Stimulated activated CD4-positive, alpha-beta T cell treated with anti-CD3 and anti-CD28 coated beads, Interleukin-4, amount 100 ng/mL, for 1 hour (primary cell): ENCODE measurements at places on chromosomes 1 and 21.

GRCh38 chr1:48823168-48823567 is 46.5 kb upstream of the BEND5 start:
- no peak for DNase-seq

DNA sequence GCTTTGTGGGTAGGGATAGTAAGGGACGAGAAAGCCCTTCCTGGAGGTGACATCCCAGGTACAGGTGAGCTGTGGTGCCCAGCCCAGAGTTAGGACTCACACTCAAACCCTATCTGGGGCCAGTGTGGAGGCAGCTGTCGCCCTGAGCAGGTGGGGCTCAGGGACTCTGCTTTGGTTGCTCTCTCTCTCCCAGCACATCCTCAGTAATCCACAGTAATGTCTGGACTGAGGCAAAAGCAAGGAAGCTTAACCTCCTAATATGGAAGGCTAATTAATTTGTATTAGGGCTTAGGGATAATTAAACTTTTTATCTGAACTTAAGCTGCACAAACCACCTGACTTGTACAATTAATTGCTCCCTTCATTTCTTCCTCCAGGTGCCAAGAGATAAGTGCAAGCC is 38.2 kb downstream of the DDX20 start:
- DNase-seq = no peak

DNA sequence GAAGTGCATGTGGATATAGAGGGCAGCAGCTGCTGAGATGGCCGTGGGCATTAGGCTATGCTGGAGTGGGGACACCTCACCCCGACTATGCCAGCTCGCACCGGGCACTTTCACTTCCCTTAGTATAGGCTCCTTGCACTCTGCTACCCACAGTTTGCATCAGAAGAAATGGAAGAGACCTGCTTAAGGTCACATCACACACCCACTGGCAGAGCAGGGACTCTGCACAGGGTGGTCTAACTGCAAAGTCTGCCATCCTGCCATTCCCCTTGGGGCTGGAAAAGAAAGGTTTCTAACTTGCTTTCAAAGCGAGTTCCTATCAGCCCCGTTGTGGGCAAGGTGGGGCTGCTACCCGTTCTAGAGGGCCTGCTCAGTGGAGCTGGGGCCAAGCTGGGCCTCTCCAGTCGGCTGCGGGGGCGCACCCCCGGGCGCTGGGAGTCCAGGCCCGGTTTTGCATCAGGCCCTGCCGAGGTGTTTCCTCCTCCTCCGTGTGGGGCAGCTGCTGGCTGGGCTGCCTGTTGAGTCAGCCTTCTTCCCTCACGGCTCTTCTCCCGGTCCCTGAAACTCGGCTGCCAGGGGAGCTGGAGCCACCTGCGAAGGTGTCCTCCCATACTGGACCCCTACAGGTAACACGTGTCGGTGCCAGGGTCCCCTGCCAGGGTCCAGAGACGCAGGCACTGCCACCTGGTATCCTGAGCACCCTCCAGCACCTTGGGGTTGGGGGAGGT is at the start of gene SYTL1:
Gene SYTL1 (plus strand): TSS at position 498 of the 728 bp plus-strand sequence. CDS start 3,313 bp downstream, outside the sequence.
- DNase-seq = peak; percentile 59

DNA sequence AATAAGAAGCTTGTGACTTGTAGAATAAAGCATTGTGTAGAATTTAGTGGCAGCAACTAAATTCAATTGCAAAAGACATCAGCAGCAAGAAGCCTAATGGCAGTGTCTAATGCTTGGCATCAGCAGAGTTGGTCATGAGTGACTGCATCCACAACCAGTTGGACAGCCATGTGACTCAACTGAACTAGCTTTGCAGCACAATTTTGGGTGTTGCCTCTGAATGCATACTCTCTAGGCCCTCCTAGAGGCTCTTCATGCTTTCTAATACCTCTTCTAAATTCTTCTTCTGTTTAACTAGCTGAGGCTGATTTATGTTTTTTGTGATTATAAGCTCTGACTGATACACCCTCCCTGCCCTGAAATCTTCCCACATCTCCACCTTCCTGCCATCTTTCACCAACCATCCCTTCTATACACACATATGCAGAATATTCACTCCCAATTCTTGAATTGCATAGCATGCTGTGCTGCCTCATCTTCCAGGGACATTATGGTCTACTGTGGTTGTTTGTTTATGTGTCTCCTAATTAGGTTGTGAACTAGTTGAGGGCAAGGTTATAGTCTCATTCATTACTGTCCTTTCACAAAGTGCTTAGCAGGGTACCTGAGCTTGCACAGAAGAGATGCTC is 266.7 kb upstream of the GJB5 start:
- no peak for DNase-seq

DNA sequence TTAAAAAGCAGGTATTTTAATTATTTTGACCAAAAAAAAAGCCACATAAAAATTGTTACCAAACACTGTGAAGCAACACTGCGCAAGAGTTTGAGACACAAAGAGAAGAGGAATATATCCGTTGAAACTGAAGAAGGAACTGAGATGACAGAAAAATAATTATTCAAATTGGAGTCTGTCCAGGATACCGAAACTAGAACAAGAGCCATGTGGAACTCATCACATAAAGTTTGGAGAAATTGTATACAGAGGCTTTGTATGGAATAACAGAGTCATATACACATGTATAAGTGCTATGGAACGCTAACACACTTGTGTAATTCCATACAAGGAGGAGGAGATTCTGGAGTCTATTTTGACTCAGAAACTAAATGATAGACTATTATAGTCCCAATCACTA is 675.1 kb upstream of the ADGRL2 start:
- no peak for DNase-seq

GRCh38 chr21:44817506-44817880 is 369 bp downstream of the SUMO3 start:
- peak; percentile 91 for DNase-seq

DNA sequence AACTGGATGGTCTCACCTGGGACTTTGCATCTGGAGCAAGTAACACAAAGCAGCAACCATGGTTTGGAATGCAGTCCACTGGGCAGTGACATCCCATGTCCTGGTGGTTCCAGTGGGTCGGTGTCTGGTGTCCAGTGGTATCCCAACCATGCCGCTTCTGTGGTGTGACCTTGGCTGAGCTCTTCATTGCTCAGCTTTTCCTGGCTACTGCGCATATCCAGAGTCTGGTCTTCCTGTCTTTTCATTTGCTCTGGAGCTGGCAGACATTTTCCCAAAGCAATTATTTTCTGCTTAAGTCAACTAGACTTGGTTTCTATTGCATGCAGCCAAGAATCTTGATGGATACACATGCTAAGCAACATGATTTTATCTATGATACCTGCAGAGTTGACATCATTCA is 28.4 kb upstream of the CD2 start:
- DNase-seq = no peak

GRCh38 chr1:40742363-40743061 is 41.1 kb upstream of the KCNQ4 start:
- no peak for DNase-seq

GRCh38 chr1:108878160-108878469 is 1.3 kb downstream of the GPSM2 start:
- no peak for DNase-seq

GRCh38 chr1:8430476-8430875 is 112.6 kb downstream of the SLC45A1 start:
- no peak for DNase-seq

DNA sequence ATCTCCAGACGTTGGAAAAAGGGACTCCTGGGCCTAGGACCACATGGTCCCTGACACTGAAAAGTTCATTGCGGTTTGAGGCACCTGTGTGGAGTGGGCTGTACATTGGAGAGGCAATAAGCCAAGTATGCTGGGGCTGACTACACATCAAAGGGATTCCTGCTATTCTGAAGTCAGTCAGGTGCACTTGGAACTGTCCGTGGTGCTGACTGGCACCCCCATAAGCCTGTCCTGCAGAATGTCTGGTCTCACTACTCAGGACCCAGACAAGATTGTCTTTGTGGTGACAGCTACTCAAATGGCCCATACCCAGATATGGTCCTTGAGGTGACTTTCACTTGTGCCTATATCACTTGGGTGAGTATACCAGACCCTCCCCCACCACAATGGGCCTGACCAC is 150.6 kb downstream of the RWDD3 start:
- DNase-seq = no peak

GRCh38 chr1:178037510-178038253 is 56.2 kb upstream of the RASAL2 start:
- no peak for DNase-seq

DNA sequence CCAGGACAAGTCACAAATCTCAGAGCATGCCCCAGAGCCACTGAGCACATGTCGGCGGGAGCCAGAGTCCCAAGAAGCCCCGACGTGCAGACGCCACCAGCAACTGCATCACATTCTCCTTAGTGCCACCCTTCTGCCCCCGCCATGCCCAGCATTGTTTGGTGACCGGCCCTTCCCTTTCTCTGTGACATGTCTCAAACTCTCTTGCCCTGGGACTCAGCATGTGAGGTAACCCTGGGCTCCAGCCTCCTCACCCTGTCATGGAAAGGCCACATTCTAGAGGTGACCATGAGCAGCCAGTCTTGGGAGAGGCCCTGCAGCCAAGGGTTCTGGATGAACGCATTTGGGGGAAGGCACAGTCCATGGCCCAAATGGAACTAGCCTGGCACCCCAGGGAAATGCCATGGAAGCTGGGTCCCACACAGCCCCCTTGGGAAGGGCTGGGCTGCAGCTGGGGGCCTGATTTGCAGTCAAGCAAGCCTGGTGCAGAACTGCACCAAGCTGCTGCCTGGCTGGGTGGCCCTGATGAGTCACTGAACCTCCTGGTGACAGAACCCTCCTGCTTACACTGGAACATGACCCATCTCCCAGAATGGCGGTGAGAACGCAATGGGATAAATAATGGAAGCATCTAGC is 94.4 kb downstream of the ITPKB start:
- peak; percentile 47 for DNase-seq

GRCh38 chr1:47638240-47638639 is 200.4 kb downstream of the FOXD2 start:
- DNase-seq = no peak

- no peak for DNase-seq
These were observed 24.6 kb downstream of the TBCE start for GRCh38 chr1:235391874-235392273.

GRCh38 chr1:9084906-9085305 is 15.5 kb upstream of the SLC2A5 start:
- DNase-seq = no peak

DNA sequence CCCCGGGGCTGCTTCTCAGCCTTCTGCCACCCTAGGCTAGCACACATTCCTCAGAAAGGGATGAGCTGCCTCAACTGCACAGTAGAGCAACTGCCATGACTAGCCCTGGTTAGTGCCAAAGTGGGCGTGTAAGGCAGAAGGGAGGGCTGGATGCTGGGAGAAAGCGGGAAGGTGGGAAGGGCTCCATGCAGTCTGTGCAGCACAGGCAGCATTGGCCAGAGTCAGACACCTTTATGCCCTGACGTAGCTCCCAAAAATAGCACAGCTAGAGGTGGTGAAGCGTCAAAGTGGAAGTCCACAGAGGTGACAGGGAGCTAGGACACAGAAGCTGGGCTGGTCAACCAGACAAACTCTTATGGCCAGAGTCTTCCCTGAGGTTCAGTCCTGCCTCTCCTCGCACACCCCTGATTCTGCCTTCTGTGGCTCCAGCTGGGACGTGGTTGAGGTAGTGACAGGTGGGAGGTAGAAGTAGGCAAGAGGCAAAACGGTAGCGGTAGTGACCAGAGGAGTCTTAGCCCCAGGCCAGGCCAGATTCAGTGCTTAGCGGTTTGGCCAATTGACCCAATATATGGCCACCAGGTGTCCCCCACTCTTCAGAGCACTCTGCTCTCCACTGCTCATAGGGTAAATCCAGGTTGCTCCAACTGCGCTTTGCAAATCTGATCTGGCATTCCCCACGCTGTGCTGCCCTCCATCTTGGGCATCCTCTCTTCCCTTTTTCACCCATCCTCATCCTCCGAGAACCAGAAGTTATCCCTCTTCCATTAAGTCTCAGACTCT is 45.6 kb downstream of the DDX20 start:
- DNase-seq = no peak

DNA sequence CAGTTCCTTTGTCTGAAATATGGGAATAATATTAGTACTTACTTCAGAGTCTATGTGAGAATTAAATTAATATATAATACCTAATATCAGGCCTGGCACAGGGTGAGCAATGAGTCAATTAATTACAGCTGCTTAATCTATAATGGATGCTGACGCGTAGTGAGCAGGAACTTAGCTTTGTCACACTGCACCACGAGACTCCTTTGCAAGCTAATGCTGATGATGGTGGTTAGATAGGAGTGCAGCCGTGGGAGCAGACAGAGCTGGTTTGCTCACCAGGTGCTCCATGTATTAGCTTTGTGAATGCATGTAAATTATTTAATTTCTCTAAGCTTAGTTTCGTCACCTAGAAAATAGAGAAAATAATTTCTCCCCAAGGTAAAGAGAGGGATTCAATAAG is 35.1 kb downstream of the KCNJ15 start:
- DNase-seq = no peak

- no peak for DNase-seq
These were observed 24.3 kb downstream of the ILDR2 start for GRCh38 chr1:166951050-166951449.

- DNase-seq = no peak
These were observed 22.4 kb upstream of the SFPQ start for GRCh38 chr1:35215346-35215745.

GRCh38 chr1:6891781-6892579 is 106.7 kb downstream of the CAMTA1 start:
- peak; percentile 20 for DNase-seq

GRCh38 chr1:14071581-14071980 is 371.6 kb downstream of the PRDM2 start:
- no peak for DNase-seq
